BE2C (cell line): ENCODE measurements at places on chromosomes 2 and 18.

DNA sequence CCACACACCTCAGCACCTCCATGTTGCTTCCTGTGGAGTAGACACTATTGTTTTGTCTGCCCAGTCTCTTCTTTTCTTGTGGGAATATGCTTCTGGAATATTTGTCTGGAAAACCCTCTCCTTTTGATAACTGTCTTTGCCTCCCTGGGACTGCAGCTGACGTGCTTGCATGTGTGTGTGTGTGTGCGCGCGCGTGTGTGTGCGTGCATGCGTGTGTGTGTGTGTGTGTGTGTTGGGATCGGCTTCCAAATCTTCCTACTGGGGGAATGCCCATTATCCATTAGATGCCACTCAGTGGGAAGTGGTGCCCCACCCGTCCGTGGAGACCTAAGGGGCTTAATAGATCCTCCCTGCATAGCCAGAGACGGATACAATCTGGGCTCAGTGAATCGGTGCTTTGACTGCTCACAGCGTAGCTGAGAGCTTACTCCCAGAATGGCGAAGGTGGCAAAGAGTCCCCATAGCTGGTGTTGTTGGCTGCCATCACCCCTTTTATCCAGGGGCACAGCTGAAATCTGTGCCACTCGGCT is 86.9 kb downstream of the RRM2 start:
- DNase-seq = no peak

GRCh38 chr2:161124201-161124600 is 36.0 kb upstream of the TANK start:
- no peak for DNase-seq

DNA sequence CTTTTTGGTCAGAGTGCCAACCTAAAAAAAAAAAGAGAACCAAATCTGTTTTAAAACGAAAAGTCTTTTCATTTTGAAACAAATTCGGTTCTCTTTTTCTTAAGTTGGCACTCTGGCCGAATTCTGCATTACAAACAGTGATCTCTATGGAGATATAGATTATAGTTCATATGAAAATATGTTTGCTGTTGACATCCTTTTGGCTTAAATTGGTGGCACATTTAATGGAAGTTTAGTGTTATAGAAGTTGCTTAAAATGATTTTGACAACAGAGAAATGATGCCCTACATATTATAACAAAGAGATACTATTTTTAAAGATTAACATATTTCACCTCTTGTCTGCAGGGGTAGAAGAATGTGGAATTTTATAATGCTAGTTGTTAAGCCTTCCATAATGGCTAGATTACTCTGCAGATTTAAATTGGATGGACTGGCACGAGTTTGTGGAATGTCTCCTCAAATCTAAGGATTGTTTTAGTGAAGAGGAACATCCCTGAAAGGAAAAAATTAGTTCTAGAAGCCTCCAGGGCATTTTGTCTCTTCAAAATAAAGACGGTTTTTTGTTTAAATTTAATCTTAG is 222.9 kb upstream of the CDH2 start:
- no peak for DNase-seq

DNA sequence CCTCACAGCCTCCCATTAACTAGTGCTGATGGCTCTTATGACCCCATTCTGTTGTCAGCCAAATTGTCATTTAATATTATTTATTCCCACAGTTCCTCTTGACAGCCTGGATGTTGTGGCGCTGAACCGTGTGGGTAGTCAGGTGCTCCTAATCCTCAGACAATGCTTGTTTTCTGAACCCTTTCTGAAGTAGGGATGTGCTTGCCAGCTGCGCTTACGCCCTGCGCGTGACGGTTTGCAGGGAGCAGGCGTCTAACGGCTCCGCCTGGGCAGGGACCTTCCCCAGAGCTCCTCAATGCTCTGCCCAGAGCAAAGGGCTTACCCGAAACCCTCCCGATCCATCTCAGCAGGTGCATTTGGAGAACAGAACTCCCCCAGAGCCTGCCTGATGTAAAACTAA is 358.2 kb upstream of the MYT1L start:
- DNase-seq = no peak

DNA sequence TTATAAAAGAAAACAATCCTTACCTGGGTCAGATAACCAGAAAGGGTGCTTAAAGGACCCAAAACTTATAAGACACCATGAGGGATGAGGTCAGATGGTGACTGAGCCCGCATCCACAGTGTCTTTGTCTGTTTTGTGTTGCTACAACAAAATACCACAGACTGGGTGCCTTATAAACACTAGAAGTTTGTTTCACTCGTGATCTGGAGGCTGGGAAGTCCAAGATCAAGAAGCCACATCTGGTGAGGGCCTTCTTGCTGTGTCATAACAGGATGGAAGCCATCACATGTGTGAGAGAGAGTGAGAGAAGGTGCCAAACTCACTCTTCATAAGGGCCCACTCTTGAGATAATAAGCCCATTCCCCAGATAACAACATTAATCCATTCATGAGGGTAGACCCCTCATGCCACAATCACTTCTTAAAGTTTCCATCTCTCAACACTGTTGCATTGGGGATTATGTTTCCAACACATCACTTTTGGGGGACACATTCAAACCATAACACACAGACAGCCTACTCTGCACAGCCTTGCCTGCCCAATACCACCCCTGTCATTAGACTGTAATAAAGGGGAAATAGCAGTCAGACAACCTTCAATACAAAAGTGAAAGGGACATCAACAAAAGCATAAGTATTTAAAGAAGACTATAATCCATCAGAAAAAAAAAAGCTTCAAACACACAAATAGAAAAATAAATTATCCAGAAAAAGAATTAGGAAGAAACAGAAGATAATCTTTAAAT is 249.8 kb downstream of the ANAPC1 start:
- DNase-seq = no peak

DNA sequence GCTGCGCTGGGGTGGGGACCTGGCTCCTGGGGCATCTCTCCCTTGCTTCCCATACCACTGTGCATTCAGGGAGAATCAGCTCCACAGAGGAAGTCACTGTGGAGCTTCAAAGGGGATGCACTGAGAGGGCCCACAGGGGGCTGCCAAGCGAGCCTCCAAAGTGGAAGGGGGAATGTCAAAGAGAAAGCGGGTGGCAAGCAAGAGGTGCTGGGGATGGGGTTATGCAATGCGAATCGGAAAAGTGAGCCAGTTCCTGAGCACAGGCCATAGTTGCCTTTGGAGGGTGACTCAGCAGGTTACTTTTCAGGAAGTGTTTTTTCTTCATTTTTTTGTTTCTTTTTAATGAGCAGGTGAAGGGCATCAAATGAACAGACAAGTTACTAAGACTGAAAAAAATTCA is 17.6 kb downstream of the PMAIP1 start:
- no peak for DNase-seq

- no peak for DNase-seq
These were observed 50.0 kb upstream of the PAPOLG start for GRCh38 chr2:60706021-60706420.

- peak; percentile 30 for DNase-seq
These were observed 96.8 kb downstream of the ST6GAL2 start for GRCh38 chr2:106789185-106789584.

DNA sequence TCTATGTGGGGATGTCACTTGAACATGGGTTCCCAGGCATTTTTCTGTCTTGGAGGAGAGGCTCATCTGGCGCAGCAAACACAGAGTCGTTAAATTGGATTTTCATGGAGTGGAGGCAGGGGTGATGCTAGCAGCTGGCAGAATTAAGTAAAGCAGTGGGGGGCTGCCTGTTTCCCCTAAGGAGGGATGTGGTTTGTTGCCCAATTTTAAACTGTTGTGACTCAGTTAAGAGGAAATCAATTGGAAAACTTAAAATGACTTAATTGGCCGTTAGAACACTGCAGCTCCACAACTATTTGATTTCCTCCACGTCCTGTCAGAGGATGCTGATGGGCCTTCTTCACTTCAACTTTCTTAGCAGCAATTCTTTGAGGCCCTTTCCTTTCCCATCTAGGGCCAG is 354.1 kb upstream of the ATP5MC3 start:
- no peak for DNase-seq

DNA sequence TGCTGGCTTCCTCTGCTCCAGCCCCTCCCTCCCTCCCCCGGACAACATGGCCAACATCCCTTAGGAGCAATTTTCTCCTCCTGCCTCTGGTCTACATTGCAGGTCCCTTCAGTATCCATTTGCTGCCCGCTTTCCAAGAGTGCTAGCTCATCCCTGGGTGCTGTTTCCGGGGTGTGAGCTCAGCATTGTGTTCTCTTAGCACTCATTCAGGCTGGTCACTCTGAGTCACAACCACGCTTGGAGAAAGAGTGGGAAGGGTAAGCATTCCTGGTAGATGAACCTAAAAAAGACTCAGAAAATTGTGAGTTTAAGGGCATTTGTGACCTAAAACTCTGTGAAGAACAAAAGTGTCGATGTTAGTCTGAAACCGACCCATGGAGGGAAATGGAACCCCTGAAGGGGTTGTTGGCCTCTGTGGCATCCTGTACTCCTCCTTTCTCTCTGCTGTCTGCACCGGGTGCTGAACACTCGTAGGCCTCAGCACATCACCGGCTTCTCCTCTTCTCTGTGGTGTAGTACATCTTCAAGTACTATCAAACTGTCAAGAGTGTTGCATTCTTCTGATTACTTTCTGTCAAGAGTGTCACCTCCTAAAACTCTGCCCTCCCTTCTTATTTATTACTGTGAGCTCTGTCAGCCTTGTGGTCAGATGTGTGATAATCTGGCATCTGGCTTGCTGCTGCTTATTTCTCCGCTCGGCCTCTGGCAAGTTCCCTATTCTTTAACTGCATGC is 73.0 kb downstream of the CTNNA2 start:
- DNase-seq = no peak

DNA sequence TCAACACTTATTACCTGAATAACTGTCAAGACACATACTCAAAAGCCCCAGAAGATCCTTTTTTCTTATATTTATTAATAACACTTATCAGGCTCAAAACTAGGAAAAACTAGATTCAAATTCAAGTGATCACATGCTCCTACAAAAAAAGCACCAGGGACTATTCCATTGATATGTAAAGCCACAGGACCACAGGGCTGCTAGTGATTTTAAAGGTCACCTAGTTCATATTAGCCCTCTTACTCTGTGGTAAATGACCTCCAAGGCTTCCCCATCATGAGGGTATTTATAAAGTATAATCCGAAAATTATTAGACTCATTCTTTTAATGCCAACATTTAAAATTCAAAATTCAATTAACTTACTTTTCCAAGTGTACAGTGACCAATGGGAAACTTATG is 52.5 kb downstream of the LRPPRC start:
- no peak for DNase-seq

DNA sequence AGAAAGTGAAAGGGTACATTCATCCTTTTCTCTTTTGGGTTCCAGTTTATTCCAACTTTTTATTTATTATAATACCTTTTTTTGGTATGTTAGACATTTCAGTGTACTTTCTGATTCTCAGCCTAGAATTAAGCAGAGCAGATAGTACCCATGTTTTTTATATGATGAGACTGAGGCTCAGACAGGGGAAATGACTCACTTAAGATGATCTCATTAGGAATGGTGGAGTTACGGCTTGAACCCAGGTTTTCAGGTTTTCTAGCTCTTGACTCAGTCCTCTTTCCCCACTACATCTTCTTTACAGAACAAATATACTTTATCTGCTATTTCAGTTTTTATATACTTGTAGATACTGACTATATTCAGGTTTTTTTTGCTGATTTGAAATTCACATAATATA is 51.7 kb upstream of the OTX1 start:
- DNase-seq = no peak

- DNase-seq = no peak
These were observed 114.1 kb downstream of the EPB41L3 start for GRCh38 chr18:5429681-5430080.

DNA sequence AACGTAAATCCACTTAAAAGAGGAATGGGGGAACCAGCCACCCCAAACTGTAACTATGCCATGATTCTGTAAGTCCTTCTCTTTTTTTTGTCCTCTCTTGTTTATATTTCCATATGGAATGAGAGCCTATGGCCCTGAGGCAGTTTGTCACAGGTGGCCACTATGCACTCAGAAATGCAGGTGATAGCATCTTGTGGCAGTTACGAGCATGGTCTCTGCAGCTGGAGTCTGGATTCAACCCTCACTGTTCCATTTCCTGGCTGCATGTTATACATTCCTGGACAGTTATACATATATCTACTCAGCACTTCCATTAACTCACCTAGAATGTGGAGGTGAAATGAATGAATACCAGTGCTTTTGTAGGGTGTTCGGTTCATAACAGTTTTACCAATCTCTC is 291.5 kb upstream of the FANCL start:
- DNase-seq = no peak

DNA sequence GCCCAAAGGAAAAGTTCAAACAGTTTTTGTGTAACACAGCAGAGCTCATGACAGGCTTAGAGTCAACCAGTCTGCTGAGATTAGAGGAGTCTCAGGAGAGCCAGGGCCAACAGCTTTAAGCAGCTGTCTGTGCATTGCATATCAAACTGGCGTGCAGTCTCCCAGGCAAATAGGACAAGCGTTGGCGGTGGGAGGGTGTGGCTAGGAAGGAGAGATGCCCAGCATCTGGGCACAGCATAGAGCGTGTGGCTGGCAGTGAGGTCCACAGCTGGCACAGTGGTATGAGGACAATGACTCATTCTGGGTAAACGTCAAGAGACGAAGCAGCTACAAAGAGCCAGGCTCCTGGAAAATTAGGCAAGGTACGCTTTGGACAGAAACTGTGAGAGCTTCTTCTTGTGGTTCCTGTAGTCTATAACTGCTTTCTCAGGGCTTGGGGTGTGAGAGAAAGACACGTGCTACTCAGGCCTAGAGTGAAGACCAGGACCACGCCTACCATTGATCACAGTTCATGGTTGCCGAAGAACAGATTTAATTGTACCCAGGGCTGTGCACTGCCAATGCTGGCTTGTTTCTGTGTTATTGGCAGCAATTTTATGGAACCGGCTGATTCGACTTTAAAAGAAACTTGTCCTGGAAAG is 14.8 kb downstream of the ZAP70 start:
- DNase-seq = no peak

DNA sequence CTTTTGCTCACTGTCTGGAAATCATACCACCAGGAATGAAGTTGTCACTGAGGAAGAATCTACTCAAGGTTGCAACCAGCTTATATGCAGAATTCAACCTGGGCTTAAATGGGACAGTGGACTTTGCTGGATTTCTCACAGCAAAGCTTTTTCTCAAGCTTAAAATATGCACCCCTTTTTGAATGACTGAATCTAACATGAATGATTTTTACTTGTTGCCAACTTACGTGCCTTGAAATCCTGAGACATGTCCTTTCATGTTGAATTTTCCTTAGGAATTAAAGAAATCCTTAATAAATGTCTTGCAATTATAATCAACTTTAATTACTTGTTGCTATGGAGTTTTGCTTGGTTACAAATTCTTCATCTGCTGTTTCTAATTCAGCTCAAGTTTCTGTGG is 57.4 kb downstream of the SPP2 start:
- no peak for DNase-seq

GRCh38 chr2:158464426-158465281 is 7.9 kb downstream of the PKP4 start:
- DNase-seq = no peak

GRCh38 chr2:169002161-169002738 is 28.9 kb downstream of the ABCB11 start:
- no peak for DNase-seq

GRCh38 chr18:841647-842370 is 29.8 kb upstream of the YES1 start:
- DNase-seq = no peak

GRCh38 chr2:189530965-189531637 is 49.5 kb downstream of the SLC40A1 start:
- no peak for DNase-seq

GRCh38 chr2:219727771-219728429 is 100.5 kb downstream of the SLC4A3 start:
- DNase-seq = peak; percentile 17
